CD4-positive, alpha-beta T cell treated with Interleukin-12 subunit alpha and Interleukin-12 subunit beta, for 1 hour (primary cell): ENCODE measurements at places on chromosomes 7 and 10.

DNA sequence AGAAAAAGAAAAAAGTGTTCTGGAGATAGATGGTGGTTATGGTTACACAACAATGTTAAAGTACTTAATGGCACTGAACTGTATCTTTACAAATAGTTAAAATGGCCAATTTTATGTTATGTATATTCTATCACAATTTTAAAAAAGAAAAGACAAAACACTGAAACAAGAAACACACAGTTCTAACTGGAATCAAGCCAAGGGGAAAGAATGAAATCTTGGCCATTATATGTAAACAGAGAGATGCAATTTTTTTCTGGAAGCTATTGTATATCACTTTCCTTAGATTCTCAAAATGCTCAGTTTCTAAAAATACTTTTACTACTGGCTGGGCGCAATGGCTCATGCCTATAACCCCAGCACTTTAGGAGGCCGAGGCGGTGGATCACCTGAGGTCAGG is 4.1 kb downstream of the COA1 start:
- DNase-seq = no peak

GRCh38 chr10:64219271-64220025 is 698.2 kb downstream of the REEP3 start:
- DNase-seq = no peak

- DNase-seq = peak; percentile 5
These were observed 7.8 kb upstream of the RBM28 start for GRCh38 chr7:128351296-128352152.

DNA sequence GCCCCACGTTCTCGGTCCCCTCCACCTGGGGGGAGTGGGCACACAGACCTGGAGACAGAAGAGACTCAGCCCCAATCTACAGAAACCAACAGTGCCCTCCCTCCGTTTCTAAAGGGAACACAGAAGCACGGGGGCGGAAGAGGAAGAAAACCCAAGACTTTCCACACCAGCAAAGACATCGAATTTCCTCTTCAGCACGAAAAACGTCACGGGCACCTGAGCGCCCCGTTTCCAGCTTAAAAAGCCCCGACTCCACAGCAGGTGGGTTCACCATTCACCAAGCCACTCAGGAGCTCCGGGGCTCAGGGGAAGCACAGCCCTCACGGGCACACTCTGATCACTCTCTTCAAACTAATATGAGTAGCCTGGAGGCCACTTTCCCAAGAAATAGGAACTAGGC is 19.6 kb downstream of the NUDT1 start:
- DNase-seq = peak; percentile 23

GRCh38 chr7:1946773-1947450 is 276.8 kb downstream of the ELFN1 start:
- no peak for DNase-seq

DNA sequence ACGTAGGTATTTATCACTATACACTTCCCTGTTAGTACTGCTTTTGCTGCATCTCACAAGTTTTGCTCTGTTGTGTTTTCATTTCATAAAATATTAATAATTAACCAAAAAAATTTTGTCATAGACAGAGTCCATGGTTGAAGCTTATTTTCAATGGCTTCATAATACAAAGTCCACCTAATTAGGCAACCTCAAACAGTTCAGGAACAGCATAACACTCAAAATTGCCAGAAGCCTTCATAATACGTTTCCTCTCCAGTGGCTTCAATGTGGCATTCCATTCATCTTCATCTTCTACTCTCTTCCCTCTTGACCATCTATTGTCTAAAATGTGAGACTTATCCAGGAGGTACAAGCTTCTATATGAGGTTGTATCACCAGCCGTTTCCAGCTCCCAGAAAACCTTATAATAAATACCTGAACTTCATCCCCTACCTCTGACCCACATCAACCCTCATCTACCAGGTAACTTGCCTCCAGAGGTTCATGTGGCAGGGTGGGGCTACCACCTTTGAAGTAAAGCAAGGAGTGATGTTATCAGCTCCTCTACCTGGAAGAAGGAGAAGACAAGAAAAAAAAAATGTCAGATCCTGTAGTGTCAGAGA is 337.3 kb downstream of the MALRD1 start:
- DNase-seq = no peak

DNA sequence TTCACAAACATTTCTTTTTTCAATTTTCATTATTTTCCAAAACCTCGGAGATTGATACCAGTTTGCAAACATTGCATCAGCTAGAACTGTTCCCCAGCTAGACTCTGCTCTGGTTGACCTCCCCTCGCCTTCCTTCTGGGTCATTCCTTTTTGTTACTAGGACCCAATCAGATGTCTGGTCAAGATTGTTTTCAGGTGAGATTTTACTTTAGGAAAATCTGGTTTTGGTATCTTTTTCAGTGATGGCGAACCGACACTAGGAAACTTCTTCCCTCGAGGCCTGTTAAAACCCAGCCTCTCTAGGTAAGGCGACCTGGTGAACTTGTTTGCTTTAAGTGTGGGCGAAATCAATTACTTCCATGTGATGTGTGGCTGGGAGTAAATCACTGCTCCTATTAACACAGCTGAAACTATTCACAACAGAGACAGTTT is 8.4 kb downstream of the PROSER2 start:
- DNase-seq = no peak

DNA sequence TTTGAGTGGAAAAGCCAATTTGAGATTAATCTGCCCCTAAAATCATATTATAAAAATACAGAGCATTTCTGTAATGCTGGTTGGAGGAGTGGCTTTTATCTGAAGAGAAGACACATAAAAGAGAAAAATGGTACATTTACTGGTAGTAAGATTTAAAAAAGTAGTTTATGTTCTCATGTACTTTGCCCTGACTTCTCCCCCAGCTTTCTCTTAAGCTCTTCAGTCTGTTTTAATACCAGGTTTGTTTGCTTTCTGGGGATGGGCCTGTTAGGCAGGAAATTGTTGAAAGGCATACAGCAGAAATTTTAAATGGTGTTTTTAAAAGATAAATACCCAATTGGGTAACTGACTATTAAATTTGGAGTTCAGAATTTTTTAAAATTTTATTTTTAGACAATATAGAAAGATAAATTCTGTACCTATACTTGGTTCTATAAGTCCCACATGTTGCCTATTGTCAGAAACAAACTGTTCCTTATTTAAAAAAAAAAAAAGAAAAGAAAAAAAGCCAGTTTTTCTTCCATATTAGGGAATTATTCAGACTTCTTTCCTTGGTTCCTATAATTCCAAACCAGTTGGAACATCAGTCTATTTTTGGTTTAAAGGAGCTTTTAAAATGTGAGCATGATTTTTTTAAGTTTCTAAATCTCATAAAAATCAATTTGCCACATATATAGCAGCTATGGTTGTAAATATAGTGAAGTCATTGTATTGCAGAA is 136.6 kb downstream of the ARID5B start:
- DNase-seq = no peak

DNA sequence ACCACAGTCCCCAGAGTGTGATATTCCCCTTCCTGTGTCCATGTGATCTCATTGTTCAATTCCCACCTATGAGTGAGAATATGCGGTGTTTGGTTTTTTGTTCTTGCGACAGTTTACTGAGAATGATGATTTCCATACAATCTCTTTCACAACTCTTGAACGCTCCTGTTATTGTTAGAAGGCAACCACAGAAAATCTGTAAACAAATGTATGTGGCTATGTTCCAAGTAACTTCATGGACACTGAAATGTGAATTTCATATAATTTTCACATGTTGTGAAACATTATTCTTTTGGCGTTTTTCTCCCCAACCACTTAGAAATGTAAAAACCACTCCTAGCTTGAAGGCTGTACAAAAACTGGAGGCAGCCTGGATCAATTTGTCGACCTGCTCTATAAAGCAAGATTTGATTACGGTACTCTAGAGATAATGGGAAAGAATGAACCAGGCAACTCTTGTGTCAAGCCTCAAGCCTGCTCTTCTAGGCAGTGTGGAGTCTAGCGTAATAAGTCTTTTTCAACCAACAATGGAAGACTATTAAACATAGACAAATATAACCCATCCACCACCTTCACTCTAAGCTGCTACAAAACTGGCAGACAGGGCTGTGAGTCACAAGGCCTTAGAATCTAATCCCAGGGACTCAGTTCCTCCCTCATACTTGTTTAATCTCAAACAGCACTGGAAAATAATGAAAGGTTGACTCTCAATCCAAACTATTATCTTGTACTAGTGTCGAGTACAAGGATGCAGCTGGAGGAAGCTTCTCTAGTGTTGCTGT is 22.7 kb downstream of the ARL3 start:
- no peak for DNase-seq

GRCh38 chr10:80108576-80109239 is 23.8 kb upstream of the PLAC9 start:
- no peak for DNase-seq
